ENCODE measurements at places on chromosomes 12 and 14.

DNA sequence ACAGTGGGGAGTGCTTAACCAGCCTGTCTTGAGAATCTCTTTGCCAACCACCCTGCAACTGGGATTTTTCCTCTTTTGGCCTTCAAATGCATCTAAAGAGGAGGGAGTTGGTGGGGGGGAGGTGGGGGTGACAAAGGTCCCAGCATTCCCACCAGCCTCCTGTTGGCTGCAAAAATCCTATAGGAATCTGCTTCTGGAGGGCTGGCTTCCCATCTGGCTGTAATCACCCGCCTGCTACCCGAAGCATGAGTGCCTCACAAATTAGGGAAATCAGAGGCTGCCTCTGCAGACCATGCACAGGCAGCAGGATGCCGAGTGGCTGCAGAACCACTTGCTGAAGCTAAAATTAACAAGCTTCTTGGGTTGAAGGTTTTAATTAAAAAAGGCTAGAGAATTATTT, 73.9 kb upstream of the WSCD2 start:
- DNase-seq, result no peak

- no peak for DNase-seq
Observed at GRCh38 chr14:61421212-61421923, 100.0 kb downstream of the PRKCH start.

DNA sequence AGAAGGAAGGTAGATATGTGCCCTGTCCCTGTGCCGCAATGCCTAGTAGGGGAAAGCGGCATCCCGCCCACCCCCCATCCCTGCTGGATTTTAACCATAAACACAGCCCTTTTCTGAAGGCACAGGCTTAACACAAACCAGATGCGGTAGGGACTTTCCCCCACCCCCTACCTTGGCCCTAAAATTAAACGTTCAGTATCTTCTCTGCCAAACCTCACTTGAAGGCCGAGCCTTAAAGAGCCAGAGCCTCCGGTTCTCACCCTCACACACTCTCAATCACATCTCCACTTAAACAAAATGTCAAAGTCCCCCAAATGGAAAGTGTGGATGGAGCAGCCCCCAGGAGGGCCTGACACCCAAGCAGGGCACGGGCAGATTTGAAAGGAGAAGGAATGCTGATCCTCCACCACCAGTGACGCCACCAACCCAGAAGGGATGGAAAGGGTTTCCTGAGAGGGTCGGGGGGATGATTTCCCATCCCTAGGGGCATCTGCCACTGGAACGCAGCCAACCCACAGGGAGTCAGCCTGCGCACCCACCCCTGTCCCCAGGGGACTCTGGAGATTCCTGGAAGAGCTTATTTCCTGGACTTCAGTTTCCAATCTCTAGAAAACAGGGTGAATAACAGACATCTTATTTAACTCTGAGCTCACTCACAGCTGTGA, 26.4 kb downstream of the ACTN1 start:
- no peak for DNase-seq

GRCh38 chr12:16515666-16516065, 90.3 kb downstream of the LMO3 start:
- no peak for DNase-seq

DNA sequence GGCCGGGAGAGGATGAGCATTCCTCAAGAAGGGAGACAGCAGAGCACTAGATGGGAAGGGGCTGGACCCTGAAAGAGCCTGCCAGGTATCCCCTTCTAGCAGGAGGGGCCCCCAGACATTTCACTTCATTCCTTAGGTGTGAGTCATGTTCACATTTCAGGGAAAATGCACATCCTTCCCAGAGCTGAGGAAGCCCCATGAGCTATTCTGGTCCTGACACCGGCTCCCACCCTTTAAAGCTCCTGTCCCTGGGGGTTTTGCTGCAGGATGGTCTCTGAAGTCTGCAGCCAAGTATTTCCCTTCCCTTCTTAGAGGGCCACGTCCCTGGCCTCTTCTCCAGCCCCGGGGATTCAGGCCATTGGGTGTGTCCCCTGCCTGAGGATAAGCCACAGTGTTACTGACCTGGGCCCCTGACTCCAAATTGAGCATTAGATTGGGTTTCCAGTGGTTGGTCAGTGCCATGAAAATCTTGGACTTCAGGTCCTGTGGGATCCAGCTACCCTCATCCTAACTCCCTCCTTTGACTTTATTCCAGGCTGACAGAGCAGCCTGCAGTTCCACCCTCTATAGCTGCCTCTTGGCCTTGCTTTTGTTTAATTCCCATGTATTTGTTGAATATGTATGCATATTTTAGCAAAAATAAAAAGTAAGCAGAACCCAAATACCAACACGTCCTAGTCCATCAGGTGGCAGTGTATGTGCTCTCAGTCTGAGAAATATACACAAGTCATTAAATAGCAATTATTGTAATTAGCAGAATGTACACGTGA, 267.1 kb downstream of the CACNA1C start:
- DNase-seq, result no peak

DNA sequence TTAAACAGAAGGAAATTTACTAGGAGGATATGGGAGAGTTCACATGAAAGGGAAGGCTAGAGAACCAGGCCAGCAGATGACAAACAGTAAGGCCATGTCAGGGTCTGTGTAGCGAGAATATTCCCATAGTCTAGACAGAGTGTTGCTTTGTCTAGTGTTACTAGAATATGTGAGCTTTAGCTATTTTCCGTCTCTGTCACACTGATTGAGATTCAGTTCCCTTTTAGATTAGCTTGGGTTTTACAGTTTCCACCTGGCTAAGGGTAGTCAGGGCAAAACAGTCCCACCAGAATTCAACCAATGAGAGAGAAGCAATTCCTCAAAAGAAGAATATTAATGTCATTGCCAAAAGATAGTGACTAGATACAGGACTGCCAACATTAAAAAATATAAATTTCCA, 82.8 kb upstream of the MDM1 start:
- no peak for DNase-seq

DNA sequence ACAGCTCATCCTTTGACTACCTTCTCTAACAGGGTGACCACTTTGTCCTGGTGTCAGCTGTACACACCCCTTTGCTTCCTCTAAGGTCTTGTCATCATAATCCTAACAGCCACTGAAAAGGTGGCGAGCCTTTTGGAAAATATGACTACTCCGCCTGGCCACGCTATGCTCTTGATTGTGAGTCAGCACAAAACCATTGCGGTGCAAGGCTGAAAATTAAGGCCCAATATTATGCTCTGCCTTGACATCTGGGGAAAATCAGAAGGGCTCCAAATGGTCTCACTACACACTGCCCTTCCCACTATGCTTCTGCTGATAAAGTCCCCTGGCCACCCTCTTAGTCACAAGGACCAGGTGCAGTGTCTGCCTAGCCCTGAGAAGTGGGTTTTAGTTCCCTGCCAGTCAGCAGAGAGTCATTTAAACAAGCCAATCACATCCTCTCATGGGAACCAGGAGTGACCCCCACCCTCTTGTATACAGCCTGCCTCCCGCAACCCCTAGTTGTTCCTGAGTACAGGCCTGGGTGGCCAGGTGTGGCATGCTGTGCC, 34.3 kb downstream of the FGD6 start:
- no peak for DNase-seq

GRCh38 chr12:700016-700415, 36.8 kb upstream of the NINJ2 start:
- no peak for DNase-seq

All from stimulated activated CD8-positive, alpha-beta memory T cell treated with anti-CD3 and anti-CD28 coated beads, Interleukin-2, amount 100 ng/mL, for 1 hour (primary cell).